ENCODE measurements at places on chromosomes 13 and 19. TPM values are rescaled to one million over a fixed set of nuclear protein-coding genes. Genes with fewer than 3 reads are reported as not detected.

- no peak for DNase-seq
Observed at GRCh38 chr13:103716718-103717117, 650.5 kb upstream of the SLC10A2 start.

DNA sequence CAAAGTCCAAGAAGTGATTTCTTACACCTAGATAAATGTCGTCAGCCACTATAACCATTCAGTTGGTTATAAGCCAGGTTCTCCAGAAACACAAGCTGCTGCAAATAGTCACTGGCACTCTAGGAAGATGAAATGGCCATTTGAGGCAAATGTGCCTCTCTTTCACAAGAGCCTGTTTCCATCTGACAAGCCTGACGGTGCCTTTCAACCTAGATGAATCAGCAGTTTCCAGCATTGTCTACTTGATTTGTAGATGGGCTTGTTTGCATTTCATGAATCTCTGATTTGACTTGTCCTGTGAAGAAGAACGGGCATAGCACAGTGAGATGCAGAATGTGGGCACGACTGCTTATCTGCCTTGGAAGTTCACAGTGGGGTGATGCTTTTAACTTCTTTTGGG, 327.2 kb downstream of the LMO7 start:
- DNase-seq = no peak

Gene CYP2F1
- not detected for total RNA-seq

GRCh38 chr19:41646589-41647204, 19.8 kb upstream of the CEACAM4 start:
- no peak for DNase-seq

Measured in NCI-H460 (cell line).